Stimulated activated CD4-positive, alpha-beta T cell treated with anti-CD3 and anti-CD28 coated beads, Interleukin-15, amount 100 ng/mL, for 1 hour (primary cell): ENCODE measurements at places on chromosomes 5 and 9.

- no peak for DNase-seq
These were observed 79.3 kb downstream of the FOXD1 start for GRCh38 chr5:73369278-73369677.

GRCh38 chr9:5500441-5501235 is 9.7 kb upstream of the PDCD1LG2 start:
- no peak for DNase-seq

- DNase-seq, result no peak
These were observed 82.5 kb downstream of the ADCY2 start for GRCh38 chr5:7478459-7478858.

DNA sequence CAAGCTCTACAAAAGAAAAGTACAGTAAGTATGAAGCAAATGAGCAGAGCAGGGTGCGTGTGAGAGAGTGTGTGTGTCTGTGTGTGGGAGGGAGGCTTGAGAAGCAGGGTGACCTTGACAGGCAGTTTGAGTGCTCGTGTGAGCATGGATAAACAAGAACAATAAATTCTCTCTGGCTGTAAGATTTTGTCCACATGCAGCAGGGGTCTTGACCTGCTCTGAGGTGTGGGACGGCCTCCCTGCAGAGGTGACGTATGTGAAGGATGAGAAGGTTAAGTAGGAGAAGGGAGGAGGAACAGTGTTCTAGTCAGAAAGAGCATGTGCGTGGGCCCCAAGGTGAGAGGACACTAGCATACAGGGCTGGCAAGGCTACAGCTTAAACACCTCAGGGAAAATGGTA is 49.0 kb downstream of the SPTLC1 start:
- no peak for DNase-seq

DNA sequence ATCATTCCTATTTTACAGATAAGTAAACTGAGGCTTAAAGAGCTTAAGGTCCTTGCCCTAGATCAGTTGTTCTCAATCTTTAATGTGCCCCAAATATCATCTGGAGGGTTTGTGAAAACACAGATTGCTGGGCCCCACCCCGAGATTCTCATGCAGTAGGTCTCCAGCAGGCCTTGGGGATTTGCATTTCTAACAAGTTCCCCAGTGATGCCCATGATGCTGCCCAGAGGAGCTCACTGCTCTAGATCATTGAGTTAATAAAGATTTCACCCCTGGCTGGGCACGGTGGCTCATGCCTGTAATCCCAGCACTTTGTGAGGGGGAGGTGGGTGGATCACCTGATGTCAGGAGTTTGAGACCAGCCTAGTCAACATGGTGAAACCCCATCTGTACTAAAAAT is 42.8 kb upstream of the RAD23B start:
- DNase-seq, result no peak

- DNase-seq, result no peak
These were observed 42.2 kb downstream of the LEAP2 start for GRCh38 chr5:132915681-132916080.

DNA sequence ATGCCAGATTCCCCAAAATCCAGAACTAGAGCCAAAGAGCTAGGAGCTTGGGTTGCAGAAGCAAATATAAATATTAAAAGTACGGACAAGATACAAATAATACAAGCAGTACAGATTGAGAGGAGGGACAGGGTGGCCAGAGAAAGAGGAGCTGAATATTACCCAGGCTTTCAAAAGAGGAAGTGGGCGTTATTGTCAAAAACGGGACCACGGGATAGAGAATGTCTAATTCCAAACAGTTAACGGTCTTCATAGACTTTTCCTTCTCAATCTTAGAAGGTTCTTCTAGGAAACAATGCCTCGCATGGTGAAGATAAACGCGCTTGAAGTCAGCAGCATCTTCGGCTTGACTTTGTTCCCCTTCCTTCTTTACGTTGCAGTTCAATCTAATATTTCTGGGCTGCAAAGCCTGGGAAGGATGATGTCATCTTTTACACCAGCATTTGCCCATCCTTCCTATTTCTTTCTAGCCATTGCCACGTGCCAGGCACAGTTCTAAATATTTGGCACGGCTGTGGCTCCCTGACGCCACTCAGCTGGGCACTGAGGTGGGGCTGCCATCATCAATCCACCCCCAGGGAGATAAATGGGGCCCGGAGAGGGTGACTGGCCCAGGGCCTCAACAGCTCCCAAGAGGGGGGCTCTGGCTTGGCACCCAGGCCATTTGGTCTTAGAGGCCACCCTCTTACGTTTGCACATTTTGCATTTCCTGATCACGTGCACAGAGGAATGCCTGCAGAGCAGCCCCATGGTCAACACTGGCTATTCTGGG is 16.3 kb upstream of the OLFM1 start:
- DNase-seq, result no peak

DNA sequence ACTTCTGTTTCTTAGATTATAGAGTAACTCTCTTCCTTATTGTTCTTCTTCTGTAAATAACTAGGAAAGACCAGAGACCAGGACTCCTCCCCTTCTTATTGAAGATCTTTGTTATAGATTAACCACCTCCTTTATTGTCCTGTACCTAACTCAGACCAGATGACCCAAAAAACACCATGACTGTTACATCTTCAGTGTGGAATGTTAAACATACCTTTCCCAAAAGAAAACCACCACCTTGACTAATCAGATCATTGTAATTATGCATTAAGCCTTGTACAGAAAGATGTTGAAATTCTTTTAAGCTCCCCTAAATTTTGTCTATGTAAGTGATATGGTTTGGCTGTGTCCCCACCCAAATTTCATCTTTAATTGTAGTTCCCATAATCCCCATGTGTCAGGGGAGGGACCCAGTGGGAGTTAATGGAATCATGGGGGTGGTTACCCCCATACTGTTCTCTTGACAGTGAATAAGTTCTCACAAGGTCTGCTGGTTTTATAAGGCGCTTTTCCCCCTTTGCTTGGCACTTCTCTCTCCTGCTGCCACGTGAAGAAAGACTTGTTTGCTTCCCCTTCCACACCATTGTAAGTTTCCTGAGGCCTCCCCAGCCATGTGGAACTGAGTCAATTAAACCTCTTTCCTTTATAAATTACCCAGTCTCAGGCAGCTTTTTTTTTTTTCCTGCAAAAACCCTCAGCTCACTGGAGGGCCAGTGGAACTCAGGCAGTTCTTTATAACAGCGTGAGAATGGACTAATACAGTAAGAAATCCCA is 26.3 kb downstream of the ARSB start:
- DNase-seq, result no peak

DNA sequence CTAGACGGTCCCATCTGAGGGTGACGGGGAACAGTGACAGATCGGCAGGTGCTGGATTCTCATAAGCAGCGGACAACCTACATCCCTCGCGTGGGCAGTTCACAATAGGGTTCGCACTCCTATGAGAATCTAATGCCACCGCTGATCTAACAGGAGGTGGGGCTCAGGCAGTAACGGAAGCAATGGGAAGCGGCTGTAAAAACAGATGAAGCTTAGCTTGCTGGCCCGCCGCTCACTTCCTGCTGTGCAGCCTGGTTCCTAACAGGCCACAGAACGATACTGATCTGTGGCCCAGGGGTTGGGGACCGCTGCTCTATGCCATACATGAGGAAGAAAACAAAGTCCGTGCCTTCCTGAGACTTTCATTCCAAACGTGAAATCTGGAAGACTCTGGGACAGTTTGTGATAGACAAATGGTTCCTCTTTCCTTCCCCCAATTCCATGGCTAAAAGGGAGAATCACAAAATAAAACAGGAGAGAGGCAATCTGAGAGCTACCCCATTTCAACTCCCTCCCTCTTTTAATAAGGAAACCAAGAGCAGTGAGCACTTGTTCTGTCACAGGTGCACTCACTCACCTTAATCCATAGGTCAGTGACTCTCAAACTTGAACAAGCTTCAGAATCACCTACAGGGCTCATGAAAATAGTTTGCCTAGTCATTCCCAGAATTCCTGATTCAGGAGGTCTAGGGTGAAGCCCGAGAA is 12.1 kb downstream of the PDCL start:
- peak; percentile 16 for DNase-seq

- DNase-seq, result no peak
These were observed 1708.8 kb upstream of the C9orf72 start for GRCh38 chr9:29282121-29282520.

DNA sequence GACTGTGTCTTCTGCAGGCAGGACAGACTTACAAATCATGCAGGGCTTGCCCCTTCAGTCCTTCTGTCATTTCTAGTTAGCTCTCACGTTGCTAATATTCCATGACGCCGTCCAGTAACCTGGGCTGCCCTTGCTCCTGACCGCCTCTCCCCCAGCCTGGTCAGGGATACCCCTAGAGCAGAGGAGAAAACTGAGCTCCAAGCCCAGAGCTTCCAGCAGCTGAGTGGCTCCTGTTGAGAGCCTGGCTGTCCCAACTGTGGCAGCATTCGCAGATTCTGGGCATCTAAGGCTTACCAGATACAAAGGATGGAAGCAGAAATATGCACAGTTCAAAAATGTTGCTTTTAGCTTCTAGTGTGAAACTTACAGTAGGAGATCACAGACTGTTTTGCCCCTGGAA is 185.2 kb downstream of the CD180 start:
- no peak for DNase-seq

DNA sequence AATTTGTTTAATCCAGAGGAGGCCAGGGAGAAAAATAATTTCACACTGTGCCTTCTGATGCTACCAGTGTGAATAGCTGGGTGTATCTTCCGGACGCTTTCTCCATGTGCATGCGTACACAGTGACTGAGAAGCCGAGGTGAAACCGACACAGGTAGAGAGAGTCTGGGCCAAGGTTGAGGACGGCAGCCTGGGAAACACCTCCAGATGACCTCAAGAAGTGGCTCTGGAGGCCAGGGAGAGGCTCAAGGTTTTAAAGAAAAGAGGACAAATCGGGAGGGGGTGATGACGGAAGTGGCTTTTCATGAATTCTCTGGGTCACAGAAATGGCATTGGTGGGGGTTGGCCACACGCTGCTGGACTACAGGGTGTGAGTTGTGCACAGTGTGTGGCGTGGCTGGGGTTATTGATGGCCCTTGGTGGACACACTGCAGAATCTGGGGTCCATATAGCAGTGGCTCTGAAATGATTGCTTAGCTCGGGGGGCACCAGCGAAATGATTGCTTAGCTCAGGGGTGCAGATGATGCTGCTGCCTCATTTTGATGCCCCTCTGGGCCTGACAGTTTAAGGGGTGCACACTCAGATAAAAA is 34.1 kb upstream of the LRRC14B start:
- DNase-seq, result no peak

DNA sequence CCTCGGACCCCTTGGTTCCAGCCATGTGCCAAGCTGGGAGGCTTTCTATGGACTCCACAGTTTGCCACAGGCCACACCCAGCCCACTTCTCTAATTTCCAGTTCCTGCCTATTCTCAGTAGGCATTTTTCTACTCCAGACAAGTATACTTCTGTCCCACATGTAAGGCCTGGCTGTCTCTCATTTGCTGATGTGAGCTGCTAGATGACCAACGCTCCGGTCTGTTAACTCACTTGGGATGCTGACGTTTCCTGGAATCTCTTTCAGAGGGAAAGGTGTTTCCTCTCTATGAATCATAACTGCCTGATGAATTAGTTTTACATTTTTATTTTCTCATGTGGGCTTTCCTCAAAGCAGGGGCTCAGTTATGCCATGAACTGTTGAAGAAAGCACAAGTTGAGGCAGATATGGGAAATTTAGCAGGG is 36.3 kb downstream of the ERGIC1 start:
- DNase-seq, result no peak

DNA sequence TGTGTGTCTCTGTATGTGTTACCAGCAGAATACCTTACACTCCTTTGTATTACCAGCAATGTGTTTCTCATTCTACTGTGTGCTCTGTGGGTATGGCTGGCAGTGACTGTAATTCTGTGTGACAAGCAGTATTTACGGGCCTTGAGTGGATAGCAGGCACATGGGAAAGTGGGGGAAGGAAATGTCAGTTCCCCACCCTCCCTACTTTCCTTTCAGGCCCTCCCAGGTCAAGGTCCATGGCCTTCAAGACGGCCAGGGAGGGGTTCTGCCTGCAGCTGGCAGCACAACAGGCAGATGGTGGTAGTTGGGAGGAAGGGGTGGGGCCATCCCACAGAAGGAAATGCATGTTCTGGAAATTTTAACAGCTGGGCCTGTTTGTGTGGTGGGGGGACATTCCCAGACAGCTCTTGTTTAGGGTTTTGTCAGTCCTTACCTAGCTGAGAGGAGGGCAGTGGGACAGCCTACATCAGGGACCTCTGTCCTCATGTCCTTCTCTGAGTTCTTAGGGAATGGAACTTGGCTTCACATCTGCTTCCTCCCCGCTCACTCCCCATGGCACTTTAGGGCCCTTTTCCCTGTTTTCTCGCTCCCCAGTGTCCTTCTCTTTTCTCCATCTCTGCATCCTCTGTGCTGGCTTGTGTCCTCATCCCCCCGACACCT is 14.6 kb upstream of the TNIP1 start:
- no peak for DNase-seq

- no peak for DNase-seq
These were observed 98.2 kb downstream of the OXCT1 start for GRCh38 chr5:41772056-41772455.

DNA sequence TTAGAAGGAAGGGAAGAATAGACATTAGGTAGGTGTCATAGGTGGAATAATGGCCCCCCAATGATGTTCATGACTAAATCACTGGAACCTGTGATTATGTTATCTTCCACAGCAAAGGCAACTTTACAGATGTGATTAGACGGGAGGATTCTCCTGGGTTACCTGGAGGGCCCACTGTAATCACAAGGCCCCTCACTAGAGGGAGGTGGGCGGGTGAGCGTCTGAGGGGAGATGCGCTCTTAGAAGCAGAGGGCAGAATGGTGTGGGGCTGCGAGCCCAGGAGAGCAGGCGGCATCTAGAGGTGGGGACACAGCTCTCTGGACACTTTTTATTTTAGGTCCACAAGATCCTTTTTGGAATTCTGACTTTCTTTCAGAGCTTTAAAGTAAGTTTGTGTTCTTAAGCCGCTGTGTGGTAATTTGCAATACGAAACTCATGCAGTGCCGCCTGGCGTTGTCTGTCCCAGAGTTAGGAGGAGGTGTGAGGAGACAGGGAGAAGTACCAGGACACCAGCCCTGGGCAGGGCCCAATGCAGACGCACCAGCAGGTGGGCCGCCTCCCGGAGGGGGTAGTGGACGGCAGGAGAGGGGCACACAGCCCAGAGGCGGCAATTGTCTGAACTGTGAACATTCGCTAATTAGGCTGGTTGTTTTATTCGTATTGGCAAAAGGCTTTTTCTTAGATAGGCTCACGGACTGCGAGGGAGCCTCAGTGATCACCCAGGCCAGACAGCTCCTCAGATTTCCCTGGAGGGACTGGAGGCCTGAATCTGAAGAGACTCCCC is 51.1 kb upstream of the FANCC start:
- DNase-seq, result no peak

- no peak for DNase-seq
These were observed 82.7 kb downstream of the PARP8 start for GRCh38 chr5:50749181-50749580.

DNA sequence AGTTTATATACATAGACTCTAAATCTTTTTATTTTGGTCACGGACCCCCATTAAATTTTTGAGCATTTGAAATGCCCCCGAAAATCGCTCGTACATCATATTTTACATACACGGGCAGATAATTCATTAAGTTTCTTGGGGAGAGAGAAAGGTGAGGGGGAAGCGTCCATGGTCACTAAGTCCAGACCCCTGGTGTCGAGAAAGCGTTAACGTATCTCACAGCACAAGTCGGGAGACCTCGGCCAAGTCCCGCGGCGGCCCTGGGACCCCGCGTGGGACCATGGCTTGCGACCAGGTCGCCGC is 794 bp downstream of the PTBP3 start:
- DNase-seq, result no peak
